ENCODE measurements at places on chromosomes 7 and 10.

DNA sequence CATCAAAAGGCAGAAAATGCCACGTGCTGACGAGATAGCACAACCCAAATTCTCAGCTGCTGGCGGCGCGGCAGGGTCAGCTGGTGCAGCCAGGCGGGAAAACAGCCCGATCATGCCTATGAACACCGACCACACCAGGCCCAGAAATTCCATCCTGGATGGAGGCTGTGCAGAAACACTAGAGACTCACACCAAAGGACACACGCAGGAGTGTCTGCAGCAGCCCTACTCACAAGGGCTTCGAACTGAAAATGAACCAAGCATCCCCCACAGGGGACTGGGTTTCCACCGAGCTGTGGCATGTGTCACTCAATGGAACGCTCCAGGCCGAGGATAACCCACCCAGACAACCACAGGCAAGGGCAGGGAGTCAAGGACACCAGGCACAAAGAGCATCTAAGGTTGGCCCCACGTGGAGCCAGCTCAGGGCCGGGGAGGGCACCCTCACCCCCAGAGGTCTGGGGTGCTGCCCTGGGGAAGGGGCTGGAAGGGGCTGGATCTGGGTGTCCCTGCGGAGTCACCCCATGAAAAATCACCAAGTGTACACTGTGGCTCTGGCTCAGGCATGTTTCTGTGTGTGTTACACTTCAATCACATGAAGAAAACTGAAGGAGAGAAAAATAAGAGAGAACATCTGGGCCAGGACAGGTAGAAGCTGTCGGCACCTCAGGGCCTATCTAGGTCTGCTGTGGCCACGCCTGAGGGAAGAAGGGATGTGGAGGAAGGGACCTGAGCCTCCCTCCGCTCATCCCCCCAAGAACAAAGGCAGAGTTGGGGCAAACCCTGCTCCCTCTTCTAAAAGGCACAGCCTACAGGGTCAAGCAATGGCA lies 33.0 kb downstream of the RASGEF1A start:
- peak; percentile 10 for DNase-seq

DNA sequence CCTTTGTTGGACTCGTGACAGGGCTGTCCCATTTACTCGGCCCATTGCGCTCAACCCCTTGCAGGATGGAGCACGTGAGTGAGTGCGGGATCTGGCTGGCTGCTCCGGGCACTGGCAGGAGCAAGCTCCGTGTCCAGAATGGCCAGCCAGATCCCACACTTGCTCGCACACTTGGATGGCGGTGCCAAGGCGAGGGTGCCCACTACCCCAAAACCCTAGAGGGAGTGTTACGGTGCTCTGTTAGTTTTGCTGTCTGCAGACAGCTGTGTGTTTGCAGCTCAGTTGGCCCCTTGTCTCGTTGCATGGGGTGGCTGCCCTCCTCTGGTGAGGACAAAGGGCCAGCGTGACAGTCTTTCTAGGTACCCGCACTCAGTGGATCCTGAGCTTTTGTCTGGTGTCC lies 34.2 kb downstream of the ZNF487 start:
- no peak for DNase-seq

GRCh38 chr7:129646369-129647021 lies 35.0 kb downstream of the NRF1 start:
- DNase-seq = no peak

GRCh38 chr7:132518839-132519173 lies 57.5 kb downstream of the PLXNA4 start:
- DNase-seq = no peak

DNA sequence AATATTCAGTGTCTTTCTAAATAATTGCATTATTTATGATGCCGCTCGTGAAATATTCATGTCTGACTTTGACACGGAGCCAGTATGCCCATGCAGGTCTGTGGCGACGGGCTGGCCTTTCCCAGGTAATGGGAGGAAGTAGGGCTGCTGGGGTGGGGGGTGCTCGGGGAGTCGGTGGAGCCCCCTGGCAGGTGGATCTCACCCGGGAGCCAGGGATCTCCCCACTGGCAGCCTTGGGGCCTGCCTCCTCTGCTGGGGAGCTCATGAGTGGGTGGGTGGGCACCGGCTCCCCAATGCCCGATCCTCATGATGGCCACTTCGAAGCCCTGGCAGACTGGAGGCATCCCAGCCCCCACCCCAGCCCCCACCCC lies 52.8 kb downstream of the PWWP2B start:
- no peak for DNase-seq

DNA sequence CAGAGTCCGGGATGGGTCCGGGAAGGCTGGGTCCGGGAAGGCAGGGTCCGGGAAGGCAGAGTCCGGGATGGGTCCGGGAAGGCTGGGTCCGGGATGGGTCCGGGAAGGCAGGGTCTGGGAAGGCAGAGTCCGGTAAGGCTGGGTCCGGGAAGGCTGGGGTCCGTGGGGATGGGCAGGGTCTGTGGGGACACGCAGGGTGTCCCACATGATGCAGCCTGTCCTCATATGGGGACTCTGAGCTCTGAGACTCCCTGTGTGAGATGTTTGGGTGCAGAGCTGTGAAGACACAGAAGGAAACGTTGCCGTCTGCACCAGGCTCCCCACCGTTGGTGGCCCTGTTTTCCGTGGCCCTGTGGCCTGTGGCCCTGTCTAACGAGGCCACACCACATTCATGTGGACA lies 45.7 kb upstream of the ADGRA1 start:
- no peak for DNase-seq

- no peak for DNase-seq
Observed at GRCh38 chr7:107390916-107391315, 78.9 kb upstream of the GPR22 start.

- DNase-seq = no peak
Observed at GRCh38 chr7:107856806-107857540, 34.0 kb upstream of the DLD start.

DNA sequence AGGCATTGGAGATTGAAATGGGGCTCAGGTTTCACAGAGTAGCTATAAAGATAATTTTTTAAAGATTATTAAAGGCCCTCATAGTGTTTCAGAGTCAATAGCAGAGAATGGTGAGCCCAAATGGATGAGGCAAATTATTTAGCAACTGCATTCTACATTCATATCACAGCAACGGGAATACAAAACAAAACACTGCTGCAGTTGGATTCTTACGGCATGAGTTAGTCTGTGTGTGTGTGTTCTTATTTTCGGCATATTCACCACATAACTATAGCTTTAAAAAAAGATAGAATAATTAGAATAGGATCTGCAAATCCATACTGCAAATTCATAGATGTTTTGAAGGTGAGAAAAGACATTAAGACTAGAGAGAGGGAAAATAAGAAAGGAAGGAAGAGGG lies 66.0 kb downstream of the SUGCT start:
- no peak for DNase-seq

DNA sequence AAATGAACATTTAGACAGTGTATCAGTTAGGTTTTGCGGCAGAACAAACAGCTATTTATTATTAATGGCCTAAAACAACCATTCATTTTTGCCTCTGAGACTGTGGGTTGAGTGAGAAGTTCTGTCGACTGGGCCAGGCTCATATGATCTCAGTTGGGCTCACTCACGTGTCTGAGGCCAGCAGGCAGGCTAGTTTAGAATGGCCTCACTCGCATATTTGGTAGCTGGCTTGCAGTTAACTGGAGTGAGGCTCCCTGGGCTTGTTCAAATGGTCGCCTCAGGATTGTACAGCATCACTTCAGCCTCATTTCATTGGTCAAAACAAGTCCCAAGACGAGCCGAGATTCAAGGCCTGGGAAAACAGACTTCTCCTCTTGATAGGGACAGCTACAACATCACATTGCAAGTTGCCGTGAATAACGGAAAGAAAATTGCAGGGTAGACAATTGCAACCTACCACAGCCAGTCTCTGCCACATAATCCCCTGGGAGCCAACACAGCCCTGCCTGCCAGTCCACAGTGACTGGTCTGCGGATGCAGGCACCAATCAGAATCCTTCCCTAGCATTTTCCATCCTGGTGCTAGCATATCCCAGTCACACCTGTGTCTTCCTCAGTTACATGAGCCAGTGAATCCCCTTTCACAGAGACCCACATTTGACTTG lies 23.1 kb upstream of the PPIF start:
- no peak for DNase-seq

GRCh38 chr10:31664803-31665202 lies 263.8 kb downstream of the ARHGAP12 start:
- DNase-seq = no peak

DNA sequence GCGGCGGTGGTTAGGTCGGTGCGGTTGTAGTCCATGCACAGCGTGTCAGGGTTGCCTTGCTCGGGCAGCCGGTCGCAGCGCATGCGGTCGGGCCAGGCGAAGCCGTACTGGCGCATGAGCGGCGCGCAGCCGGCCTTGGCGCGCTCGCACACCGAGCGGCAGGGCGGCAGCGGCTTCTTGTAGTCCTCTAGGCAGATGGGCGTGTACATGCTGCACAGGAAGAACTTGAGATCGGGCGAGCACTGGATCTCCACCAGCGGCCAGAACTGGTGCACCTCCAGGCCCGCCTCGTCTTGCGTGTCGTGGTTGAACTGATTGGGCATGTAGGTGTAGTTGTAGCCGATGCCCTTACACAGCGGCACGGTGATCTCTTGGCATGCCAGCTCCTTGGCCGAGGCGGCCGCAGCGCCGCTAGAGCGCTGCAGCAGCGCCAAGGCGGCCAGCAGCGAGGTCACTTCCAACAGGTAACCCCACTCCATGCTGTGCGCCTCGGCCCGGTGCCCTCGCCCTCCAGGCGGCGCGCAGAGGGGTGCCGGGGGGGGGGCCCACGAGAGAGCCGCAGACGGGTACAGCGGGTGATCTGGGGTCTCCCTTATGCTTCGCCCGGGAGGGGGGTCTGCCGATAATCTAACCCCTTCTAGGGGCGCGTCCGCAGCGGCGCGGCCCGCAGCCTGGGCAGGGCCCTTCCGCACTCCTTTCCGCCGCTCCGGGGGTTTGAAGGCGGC lies 983 bp downstream of the FZD8 start:
- DNase-seq = peak; percentile 49

GRCh38 chr10:112222799-112223198 lies 39.2 kb upstream of the GPAM start:
- no peak for DNase-seq

- DNase-seq = no peak
Observed at GRCh38 chr7:17152721-17153120, 145.7 kb upstream of the AHR start.

- peak; percentile 64 for DNase-seq
Observed at GRCh38 chr7:2104107-2104710, 128.5 kb downstream of the MAD1L1 start.

- DNase-seq = no peak
Observed at GRCh38 chr10:131666091-131666490, 234.7 kb upstream of the PPP2R2D start.

DNA sequence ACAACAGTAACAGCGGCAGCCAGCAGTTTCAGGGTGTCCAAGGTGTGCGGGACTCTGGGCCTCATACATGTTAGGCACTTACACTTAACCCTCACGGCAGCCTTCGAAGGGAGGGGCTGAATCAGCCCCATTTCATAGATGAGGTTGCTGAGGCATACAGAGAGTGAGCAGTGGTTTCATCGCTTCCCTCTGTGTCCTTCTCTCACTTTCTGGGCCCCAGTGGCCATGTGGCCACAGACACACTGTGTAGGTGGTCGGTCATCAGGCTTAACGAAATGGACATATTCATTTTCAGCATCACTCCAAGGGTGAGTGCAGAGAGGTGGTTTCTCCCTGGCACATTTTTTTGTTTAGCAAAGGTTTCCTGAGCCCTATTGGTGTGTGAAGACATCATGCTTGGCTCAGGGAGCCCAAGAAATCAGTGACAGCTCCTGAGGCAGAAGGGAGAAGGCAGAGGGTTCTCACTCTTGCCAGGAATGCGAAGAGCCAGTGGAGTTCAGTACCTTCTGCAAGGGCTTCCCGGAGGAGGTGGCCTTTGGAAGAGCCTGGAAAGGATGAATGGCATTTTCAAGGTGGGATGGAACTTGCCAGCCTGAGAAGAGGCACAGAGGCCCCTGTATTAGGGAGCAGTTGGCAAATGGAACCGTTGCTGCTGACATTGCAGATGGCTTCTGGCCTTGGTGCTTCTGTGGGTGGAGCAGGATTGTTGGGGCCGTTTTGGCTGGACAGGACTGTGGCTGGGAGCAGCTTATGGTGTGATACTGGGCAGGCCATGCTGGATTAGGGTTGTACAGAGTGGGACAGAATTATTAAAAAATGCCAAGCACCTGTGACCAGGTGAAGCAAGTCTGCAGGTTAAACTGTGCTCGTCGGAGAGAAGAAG lies 61.7 kb upstream of the PPIF start:
- DNase-seq = no peak

DNA sequence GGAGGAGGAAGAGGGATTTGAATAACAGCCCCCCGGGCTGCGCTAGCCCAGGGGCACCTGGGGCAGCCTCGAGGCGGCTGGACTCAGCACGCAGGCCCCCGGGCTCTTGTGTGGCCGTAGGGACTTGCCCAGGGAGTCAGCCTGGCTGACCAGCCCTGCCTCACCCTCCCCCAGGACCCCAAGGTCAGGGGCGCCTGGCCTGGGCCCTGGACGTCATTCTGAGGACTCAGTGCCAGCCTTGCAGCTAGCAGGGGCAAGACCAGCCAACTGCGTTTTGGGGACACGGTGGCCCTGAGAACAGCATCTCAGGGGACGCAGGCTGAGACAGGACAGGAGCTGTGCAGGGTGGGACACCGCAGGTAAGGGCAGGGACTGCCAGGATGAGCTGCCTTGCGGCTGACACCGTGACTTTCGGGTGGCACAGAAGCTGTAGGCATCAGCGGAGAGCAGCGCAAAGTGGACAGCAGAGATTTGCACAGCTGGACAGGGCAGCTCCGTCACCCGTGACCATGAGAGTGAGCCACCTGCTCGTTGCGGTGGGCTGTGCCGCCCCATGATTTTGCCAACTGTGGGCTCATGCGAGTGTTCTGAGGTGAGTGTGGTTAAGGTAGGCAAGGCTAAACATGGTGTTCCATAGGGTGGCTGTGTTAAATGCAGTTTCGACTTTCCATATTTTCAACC lies 48.1 kb upstream of the UBE3C start:
- DNase-seq = no peak

DNA sequence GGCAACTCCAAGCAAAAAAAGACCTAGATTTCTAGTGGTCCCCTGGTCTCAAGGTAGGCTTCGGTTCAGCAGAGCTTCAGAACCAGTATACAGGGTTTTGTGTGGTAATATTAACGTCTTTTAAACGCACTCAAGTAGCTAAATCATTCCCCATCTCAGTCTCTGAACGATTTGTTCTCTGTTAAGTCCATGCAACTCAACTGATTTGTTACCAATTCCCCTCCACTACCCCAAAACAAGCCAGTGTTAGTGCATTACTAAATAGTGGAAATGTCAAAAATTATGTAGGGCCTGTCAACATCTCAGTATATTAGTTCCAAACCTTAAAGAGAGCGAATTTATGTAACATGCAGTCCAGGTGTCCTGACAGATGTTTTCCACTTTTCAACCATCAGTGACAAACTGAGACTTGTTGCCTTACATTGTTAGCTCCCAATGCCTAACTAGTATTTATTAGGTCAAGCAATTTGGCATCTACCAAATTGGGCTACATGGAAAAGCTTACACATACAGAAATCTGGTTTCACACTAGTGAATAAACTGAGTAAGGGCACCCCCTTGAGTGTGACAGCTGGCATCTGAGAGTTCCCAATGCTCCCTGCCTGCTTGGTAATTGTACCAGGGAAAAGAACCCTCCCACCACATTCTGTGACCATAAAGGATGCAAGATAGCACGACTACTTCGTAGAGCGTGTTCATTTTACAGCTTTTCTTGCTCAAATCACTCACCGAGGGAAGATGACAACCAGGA lies 12.2 kb downstream of the HNRNPA2B1 start:
- no peak for DNase-seq

- DNase-seq = no peak
Observed at GRCh38 chr7:30713392-30713791, 31.1 kb upstream of the CRHR2 start.

- no peak for DNase-seq
Observed at GRCh38 chr7:45149606-45150005, 8.0 kb upstream of the RAMP3 start.

- no peak for DNase-seq
Observed at GRCh38 chr7:26515314-26515842, 223.7 kb downstream of the SNX10 start.
